NCI-H187 treated with DMSO at 0.1 percent for 48 hours (cell line): ENCODE measurements at places on chromosomes 12 and 14.

DNA sequence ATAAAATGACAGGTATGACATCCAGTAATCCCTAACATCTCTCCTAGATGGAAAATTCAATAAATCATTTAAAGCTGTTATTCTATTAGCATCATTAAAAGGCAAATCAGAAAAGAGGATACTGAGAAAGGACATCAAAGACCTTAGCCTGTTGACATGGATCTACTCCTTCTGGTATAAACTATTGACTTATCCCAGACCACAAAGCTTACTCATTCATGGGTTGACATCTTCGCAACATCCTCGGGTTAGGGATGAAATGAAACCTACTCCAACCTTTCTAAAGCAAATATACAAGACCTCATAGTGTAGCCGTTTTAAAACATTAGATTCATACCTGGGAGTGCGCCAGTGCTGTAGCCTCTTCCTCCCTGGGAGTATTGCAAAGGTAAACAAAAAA is 191.5 kb upstream of the BTG1 start:
- DNase-seq: no peak

DNA sequence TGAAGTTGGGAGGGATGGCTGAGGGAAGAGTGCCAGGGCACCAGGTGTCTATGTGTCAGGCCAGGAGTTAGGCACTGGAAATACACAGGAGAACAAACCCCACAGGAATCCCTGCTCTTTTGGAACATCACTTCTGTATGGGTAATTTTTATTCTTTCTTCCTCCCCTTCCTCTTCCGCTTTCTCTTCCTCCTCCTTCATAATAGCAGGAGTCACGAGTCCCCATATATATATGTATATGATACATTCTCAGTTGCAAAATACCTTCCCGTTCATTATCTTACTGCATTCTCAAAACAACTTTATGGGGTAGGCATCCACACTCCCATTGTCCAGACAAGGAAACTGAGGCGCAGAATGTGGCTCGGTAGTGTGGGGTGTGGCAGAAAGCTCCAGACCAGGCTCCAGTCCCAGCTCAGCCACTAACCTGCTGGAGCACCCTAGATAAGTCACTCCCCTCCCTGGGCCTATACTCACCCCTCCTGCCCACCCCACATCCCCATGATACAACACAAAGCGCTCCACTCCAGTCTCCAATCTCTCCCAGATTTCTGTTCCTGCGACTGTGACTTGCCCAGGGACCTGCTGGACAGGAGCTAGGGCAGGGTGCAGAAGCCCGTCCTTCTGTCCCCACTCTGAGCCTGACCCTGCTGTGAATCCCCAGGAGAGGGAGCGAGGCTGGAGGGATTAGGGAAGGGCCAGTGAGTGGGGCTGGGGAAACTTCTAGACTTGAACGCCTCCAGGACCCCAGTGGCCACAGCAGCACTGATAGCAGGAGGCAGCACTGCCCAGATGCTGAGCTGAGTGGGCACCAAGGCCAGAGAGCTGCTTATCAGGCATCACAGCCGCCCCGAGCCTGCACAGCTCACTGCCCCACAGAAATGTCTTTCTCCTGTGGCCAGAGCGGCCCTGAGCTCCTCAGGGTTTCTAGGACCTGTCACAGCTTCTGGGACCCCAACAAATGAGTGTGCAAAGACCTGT is 1.4 kb upstream of the AQP2 start:
- no peak for DNase-seq

GRCh38 chr14:24264298-24264697 is 1.3 kb upstream of the TGM1 start:
- DNase-seq: no peak

DNA sequence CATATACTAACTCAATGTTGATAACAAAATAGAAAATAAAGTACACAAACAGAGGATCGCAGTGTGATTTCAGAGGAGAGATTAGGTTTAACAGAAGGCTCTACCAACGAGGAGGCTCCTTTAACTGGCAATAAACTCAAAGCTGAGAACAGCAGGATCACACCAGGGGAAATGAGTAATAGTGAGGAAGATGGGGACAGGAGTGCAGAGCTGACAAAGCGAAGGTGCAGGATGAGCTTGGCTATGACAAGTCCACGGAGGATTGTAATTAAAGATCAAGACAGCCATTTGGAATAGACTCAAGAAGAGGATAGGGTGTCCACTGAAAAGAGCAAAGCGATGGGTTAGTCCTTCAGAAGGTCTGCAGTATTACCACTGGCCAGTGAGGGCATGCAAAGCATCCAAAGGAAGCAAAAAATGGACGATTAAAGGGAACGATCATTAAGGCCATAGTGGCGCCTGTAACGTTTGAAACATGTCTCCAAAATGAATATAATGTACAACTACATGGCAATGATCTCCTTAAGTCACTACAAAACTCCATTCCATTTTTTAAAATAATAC is 85.3 kb downstream of the GRIN2B start:
- DNase-seq: no peak

- no peak for DNase-seq
Observed at GRCh38 chr14:69408331-69408960, 10.0 kb downstream of the SLC39A9 start.

- DNase-seq: no peak
Observed at GRCh38 chr12:20490213-20490612, 121.9 kb downstream of the PDE3A start.

DNA sequence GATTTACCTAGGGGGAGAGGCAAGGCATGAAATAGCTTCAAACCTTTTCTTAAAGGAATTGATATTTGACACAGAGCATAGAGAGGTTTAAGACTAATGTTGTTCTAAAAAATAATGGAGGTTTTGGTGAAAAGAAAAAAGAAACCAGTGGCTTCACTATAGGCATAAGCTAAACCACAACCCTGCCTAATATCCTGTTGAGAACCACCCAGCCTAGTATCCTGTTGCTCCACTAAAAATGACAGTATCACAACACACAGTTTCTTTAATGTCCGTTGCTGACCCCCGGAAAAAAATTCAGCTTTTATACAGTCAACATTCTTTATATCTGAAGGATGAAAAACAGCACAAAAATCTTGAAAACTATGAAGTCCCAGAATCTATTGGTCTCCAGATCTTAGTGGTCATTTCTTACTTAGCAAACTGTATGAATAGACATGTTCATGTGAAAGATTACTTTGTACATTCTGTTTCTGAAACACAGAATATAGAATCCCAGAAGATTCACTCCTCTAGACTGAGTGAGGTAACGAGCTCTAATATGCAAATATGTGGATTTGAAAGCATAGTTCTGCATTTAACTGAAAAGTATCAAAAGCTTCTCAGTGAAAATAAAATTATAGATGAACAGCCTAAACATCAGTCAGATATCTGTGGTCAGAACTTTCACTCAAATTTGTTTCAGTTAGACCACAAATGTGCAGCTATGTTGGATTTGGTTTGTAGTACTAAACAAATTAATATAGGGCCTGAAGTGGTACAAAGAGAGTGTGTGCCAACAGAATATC is 40.5 kb downstream of the GALC start:
- no peak for DNase-seq

DNA sequence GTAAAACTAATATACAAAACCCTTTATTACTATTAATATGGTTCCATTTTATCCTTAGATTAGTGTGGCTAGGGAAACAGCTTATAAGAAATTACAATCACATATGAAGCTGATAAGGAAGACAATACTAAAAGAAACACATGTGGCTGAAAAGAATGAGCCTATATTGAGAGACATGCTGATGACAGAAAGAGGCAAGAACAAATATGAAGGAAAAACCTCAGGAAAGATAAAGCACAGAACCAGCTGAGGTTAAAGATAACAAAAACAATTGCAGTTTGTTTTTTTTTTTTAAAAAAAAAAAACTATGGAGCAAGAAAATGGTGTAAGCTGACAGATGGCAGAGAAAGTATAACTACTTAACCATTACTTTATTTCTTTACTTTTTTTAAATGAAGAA is 69.2 kb upstream of the OSBPL8 start:
- no peak for DNase-seq

DNA sequence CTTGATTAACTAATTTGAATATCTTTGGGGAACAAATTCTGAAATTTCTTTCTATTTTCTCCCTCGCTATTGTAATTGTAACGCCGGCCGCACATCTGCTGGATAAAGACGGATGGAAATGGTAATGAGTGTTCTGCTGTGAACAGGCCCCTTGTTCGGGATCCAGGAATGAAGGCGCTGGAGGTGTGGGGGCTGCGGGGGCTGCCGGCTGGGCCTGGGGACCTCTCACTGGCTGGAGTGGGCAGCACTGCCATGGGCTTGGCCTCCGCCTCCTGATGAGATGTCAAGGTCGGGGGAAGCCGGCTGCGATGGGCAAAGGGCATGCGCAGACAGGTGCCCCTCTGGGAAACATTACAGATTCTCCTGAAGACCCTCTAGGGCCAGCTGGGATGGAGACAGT is 175.4 kb downstream of the PHETA1 start:
- DNase-seq: no peak
